ENCODE measurements at places on chromosomes 4 and X. TPM values are rescaled to one million over a fixed set of nuclear protein-coding genes. Genes with fewer than 3 reads are reported as not detected.

Gene CXCL9
- total RNA-seq, result 1.4 TPM

Gene DUSP21
- 1.6 TPM for total RNA-seq

Gene TEX13C
- total RNA-seq, result not detected

Gene PORCN
- 2.8 TPM for total RNA-seq

Gene BGN
- 11.7 TPM for total RNA-seq

Gene PDE5A
- 3.1 TPM for total RNA-seq

Gene GAGE2A
- not detected for total RNA-seq

Gene DMP1
- not detected for total RNA-seq

Gene STARD8
- total RNA-seq, result 10.7 TPM

Gene HELT
- not detected for total RNA-seq

Gene REELD1
- not detected for total RNA-seq

Gene SNCA
- 292 TPM for total RNA-seq

Gene AKAP4
- not detected for total RNA-seq
